Activated CD8-positive, alpha-beta memory T cell treated with anti-CD3 and anti-CD28 coated beads for 36 hours (primary cell): ENCODE measurements at places on chromosomes 2 and 18. TPM values are rescaled to one million over a fixed set of nuclear protein-coding genes. Genes with fewer than 3 reads are reported as not detected.

The LBX2 gene
- 0.51 TPM for total RNA-seq

The NETO1 gene
- total RNA-seq = not detected

The CDH20 gene
- 0.19 TPM for total RNA-seq

The ALK gene
- total RNA-seq = not detected

The SP140 gene
- total RNA-seq = 110 TPM

The UGT1A6 gene
- not detected for total RNA-seq

The CELF4 gene
- total RNA-seq = not detected

The ALPI gene
- not detected for total RNA-seq

The CD207 gene
- total RNA-seq = not detected

The APCDD1 gene
- not detected for total RNA-seq

The TSPYL6 gene
- total RNA-seq = not detected

The KHK gene
- total RNA-seq = 14.1 TPM

The EFHD1 gene
- 0.51 TPM for total RNA-seq

The COL4A4 gene
- total RNA-seq = not detected

The GPBAR1 gene
- 0.29 TPM for total RNA-seq

The CRACDL gene
- total RNA-seq = 0.15 TPM

The GKN1 gene
- total RNA-seq = not detected

The TRIB2 gene
- 3.8 TPM for total RNA-seq

The POMC gene
- total RNA-seq = 4.8 TPM

The RAB17 gene
- not detected for total RNA-seq

The SLC16A14 gene
- 1.2 TPM for total RNA-seq

The SPATA3 gene
- 0.21 TPM for total RNA-seq

The PTMA gene
- 2,489 TPM for total RNA-seq

The CYP27A1 gene
- not detected for total RNA-seq

The HRH4 gene
- total RNA-seq = not detected

The GPR35 gene
- total RNA-seq = 12.6 TPM

The MATN3 gene
- not detected for total RNA-seq

The ARL6IP6 gene
- total RNA-seq = 27.0 TPM

The GPN1 gene
- 60.7 TPM for total RNA-seq

The COBLL1 gene
- not detected for total RNA-seq

The PDE1A gene
- total RNA-seq = not detected

The GALNT3 gene
- total RNA-seq = 2.6 TPM

The HJURP gene
- total RNA-seq = 53.9 TPM
